ENCODE measurements at places on chromosomes 13 and 19.

- DNase-seq, result no peak
Measured at GRCh38 chr19:16180611-16181010, 4.6 kb upstream of the FAM32A start.

DNA sequence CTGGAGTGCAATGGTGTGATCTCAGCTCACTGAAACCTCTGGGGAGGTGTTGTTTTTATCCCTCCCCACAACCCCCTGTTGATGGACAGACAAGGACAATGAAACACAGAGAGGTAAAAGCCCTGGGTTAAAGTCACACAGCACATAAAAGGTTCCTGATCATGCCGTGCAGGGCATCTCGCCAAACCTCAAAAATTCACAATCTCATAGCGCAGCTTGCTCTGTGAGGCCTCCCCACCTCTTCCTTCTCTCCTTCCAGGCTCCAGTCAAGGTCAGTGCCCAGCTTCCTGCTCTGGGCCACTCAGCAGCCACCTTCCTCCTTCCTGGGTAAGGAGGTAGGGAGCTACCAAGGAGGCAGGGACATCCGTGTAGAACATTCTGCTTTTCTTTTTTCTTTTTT is 2.3 kb downstream of the FUT2 start:
- DNase-seq, result no peak

- DNase-seq, result no peak
Measured at GRCh38 chr13:31891472-31891871, 140.1 kb upstream of the FRY start.

GRCh38 chr19:10505583-10506229 is 2.5 kb upstream of the KEAP1 start:
- peak; percentile 65 for DNase-seq

- DNase-seq, result no peak
Measured at GRCh38 chr19:4873930-4874329, 6.5 kb upstream of the PLIN3 start.

- DNase-seq, result no peak
Measured at GRCh38 chr19:31257025-31257424, 92.2 kb downstream of the TSHZ3 start.

GRCh38 chr19:10809651-10810285 is 26.2 kb downstream of the TMED1 start:
- DNase-seq, result no peak
